ENCODE measurements at places on chromosomes 1 and 21.
A peak's percentile ranks its signal among the peaks of the same experiment; 100 is the strongest.

DNA sequence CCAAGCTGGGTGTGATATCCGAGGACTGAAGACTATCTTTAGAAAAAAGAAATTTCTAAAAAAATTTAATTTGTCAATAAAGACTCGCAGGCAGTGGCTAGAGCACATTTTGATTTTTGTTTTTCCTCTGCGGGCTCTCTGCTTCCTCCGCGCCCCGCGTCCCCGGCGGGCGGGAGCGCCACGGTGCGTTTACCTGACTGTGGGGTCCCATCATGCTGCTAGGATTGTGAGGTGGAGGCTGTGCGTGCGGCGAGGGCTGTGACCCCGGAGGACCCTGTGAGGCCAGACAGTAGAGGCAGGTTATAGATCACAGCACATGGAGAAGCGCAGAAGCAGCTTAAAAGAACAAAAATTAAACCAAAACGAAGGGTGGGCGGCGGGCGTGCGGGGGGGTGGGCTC lies 57.9 kb downstream of the MRPL37 start:
- DNase-seq: no peak

- no peak for DNase-seq
Measured at GRCh38 chr1:85394130-85394529, 70.8 kb downstream of the DDAH1 start.

GRCh38 chr1:93542398-93542797 lies 94.5 kb downstream of the FNBP1L start:
- no peak for DNase-seq

DNA sequence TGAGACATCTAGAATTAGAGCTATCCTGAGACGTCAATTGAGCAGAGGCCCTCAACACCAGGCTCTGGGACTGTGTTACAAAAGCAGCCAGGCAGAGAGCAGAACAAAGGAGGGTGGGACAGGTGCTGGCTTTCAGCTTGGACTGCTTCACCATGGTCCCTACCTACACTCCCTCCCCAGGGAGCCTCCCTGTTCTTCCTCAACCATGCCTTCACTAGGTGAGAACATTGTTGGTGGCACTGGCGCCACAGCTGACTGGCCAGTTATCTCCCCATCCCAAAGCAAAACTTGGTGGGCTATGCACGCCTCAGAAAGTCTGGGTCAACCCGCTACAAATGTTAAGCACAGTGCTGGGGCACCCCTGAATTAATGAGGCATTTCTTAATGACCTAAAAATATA lies 87.8 kb downstream of the NMNAT2 start:
- no peak for DNase-seq

DNA sequence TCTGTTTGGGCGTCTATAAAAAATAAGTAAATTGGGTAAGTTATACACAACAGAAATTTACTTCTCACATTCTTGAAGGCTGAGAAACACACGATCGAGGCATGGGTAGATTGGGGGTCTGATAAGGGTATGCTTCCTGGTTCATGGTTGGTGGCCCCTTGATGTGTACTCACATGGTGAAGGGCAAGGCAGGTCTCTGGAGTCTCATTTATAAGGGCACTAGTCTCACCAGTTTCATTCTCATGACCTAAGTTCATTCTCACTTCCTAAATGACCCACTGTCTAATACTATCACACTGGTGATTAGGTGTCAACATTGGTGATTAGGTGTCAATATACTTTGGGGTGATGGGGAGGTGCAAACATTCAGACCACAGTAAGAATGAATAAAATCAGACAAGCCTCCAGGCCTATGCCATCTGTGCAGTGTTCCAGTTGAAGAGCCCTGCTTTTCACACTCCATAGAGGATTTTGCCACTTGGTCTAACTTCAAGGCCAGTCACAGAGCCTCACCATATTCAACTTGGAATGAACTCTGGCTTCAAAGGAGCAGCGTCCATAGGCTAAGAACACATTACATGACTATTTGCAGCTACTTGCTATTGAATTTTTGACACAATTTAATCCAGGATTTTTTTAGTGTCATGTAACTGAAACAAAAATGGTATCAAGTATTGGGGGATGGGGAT lies 2.5 kb upstream of the GBP4 start:
- no peak for DNase-seq

DNA sequence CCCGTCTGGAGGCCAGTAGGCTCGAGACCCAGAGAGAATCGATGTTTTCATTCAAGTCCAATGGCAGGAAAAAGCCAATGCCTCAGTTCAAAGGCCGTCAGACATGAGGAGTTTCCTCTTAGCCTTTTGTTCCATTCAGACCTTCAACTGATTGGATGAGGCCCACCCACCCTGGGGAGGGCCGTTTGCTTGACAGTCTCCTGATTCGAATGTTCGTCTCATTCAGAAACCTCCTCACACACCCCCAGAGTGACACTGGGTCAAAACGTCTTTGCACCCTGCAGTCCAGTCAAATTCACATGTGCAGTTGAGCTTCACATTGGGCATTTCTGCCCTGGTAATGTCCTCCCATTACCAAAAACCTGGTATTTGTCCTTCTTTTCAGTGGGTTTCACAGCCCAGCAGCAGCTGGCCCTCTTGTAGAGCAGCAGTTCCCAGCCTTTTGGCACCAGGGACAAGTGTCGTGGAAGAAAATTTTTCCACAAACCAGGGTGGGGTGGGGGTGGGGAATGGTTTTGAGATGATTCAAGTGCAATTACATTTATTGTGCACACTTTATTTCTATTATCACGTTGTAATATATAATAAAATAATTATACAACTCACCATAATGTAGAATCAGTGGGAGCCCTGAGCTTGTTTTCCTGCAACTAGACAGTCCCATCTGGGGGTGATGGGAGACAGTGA lies 40.1 kb downstream of the RSPH1 start:
- DNase-seq: no peak

DNA sequence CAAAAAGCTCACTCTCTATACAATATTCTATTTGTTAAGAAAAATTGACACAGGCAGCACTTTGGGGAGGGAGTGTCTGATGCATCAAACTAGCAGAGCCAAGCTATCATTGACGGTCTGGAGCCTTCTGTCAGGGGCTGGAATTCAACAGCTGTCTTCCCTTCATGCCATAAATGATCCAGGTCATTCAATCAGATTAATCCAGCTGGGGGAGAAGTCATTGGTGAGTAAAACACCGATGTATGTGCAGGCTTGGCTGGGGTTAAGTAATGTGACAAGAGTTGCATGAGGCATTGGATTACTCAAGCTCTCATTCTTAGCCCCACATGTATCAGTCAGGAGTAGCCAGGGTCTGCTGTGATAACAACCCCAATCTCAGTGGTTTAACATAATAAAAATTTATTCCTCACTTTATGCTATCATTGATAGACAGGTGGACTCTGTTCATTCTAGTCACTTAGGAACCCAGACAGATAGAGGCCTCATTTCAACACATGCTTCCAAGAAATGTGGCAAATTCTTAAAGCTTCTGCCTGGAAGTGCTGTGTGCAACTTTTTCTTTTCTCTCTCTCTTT lies 118.1 kb upstream of the GADD45A start:
- DNase-seq: peak; percentile 62

- no peak for DNase-seq
Measured at GRCh38 chr1:93661829-93662474, 19.7 kb downstream of the BCAR3 start.

- no peak for DNase-seq
Measured at GRCh38 chr1:11455967-11456570, 22.9 kb upstream of the DISP3 start.

GRCh38 chr1:189708674-189709073 lies 769.0 kb downstream of the BRINP3 start:
- no peak for DNase-seq

DNA sequence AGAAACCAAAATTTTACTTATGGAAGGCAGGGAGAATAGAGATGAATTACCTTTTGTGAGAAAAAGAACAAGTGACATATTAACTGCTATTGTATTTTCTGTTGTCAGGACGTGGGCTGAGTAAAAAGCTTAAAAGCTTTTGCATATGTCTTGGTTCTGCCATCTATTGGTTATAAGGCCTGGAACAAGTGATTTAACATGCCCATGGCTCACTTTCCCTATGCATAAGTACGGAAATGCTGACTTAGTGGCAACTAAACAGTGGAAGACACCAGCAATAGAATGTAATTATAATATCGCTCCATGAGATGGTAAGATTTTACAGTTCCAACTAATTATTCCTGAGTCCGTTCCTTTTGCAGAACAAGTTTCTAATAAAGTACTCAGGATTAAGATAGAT lies 6.7 kb upstream of the CTSS start:
- no peak for DNase-seq

GRCh38 chr1:29303201-29304024 lies 67.1 kb downstream of the PTPRU start:
- DNase-seq: no peak

DNA sequence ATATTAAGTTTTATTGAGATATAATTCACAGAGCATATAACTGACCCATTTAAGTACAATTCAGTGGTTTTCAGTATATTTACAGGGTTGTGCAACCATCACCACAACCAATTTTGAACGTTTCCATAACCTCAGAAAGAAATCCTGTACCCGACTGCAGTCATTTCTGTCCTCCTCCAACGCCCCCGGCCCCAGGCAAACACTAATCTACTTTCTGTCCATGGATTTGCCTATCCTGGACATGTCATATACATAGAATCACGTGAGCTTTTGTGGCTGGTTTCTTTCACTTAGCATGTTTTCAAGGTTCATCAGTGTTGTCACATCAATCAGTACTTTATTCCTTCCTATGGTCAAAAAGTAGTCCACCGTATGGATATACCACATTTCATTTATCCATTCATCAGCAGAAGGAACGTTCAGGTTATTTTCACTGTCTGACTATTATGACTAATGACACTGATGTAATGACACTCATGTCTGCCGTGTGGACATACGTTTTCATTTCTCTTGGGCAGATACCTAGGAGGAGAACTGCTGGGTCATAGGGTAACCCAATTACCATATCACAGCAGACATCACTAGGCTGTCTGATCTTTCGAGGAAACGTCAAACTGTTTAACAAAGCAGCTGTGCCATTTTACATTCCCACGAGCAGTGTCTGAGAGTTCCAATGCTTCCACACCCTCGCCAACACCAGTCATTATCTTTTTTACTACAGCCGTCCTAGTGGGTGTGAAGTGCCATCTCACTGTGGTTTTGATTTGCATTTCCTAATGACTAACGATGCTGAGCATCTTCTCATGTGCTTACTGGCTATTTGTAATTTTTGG lies 30.8 kb downstream of the MRPL37 start:
- DNase-seq: no peak

DNA sequence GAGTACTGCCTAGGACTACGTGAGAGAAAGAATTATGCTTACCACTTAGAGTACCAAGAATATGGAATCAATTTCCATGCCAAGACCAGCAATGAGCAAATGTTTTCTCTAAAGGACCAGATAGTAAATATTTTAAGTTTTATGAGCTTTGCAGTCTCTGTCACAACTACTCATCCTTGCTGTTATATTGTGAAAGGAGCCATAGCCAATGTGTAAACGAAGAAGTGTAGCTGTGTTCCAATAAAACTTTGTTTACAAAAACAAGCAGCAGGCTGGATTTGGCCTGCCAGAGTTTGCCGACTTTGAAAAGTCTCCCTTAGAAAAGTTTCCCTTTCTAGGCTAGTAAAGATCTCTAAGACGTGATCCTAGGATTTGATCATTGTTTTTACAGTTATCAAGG lies 128.8 kb downstream of the PDE4B start:
- DNase-seq: no peak

GRCh38 chr1:199029855-199030254 lies 391.0 kb downstream of the PTPRC start:
- no peak for DNase-seq

GRCh38 chr1:101301446-101302057 lies 64.7 kb downstream of the S1PR1 start:
- no peak for DNase-seq

- peak; percentile 69 for DNase-seq
Measured at GRCh38 chr1:224615861-224616755, at the start of gene CNIH3. CNIH3 (plus strand) TSS chr1:224616317; CDS start chr1:224617175, 858 bp downstream.

- DNase-seq: no peak
Measured at GRCh38 chr1:55951291-55951690, 628.1 kb downstream of the PLPP3 start.

DNA sequence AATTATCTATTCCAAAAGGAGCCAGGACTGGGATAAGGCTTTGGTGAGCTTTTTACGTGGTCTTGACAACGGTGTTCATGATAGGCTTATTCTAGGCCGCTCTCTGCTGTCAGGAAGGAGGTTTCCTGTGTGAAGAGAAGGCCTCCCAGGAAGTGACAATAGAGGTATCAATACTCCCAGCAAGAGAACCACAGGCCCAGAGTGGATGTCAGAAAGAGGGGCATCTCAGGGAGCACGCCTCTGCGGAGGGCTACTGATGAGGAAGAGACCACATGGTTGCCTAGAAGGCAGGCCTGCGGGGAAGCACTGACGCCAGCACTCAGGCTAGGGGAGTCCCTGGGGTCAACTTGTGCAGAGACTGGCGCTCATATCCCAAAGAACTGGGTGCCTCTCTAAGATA lies 60.4 kb downstream of the ITPKB start:
- DNase-seq: no peak

DNA sequence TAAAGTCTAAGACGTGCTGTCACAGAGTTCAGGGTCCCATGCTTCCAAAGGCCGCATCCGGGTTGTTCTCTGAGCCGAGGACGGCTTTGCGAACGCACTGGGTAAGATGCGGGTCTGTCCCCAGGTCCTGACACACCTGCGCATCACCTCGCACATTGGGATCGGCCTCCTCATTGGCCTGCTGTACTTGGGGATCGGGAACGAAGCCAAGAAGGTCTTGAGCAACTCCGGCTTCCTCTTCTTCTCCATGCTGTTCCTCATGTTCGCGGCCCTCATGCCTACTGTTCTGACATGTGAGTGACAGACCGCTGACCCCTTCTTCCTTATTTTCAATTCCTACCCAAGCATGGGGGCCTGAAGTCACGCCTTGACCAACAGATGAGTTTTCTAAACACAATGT lies 25.3 kb downstream of the TFF3 start:
- no peak for DNase-seq

DNA sequence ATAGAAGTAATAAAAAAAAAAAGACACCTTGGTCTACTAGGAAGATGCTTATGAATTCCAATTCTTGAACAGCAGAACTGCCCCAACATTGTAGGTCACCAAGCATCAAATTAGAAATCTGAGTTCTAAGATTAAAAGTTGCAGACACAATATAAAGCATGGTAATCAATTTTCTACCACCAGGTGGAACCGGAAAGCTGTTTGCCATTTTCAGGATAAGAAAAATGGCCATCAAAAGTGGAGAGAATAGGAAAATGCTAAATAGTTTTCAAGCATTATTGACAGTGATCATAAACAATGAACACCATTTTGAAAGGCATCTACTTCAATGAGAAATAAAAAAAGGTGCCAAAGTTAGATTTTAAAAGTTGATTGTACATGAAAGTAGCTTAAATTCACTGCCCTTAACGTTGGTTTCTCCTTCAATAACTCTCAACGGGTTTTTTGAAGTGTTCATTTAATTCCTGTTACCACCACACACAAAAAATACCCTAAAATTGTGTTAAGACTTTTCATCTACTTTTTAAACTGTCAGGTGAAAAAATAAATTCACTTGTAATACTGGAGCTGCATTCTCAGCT lies 252.9 kb downstream of the KCNT2 start:
- peak; percentile 16 for DNase-seq

DNA sequence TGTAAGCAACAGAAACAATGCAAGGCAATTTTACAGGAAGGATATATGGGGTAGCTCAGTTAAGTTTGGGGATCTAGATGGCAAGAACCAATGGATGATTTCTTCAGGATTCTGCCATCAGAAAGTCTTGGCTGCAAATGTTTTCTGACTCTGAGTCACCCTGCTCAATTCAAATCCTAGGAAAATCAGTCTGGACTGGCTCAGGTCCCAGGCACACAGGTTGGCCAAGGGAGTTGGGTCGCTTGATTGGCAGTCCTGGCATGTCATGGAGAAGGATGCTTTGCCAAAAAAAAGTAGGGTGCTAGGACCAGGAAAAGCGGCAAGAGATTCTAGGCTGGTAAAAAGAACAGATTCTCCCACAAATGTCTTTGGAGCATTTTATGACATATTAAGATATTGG lies 28.9 kb upstream of the S1PR1 start:
- no peak for DNase-seq

Measured in NCI-H1694 treated with DMSO at 0.1 percent for 48 hours (cell line).